ENCODE measurements at places on chromosomes 12 and 14.
A peak's percentile ranks its signal among the peaks of the same experiment; 100 is the strongest.

DNA sequence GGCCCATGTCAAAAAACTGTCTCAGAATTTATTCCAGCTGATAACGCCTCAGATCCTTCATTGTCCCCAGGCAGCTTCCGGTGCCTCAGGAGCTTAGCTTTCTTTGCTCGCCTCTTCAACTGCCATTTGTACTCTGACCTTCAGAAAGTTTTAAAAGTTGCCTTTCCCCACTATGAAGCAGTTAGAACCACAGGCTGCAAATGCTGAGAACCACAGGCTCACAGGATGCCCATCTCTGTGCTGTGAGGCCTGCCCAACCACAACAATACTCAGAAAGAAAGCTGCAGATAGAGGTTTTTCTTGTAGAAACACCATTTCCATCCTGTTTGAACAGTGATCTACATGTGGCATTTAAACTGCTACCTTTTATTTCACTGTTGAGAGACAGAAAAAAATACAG, 131.1 kb downstream of the PRKCH start:
- DNase-seq: peak; percentile 67

GRCh38 chr12:92614502-92614901, 88.3 kb upstream of the PLEKHG7 start:
- no peak for DNase-seq

- no peak for DNase-seq
Observed at GRCh38 chr14:91889477-91890211, 22.3 kb upstream of the TC2N start.

DNA sequence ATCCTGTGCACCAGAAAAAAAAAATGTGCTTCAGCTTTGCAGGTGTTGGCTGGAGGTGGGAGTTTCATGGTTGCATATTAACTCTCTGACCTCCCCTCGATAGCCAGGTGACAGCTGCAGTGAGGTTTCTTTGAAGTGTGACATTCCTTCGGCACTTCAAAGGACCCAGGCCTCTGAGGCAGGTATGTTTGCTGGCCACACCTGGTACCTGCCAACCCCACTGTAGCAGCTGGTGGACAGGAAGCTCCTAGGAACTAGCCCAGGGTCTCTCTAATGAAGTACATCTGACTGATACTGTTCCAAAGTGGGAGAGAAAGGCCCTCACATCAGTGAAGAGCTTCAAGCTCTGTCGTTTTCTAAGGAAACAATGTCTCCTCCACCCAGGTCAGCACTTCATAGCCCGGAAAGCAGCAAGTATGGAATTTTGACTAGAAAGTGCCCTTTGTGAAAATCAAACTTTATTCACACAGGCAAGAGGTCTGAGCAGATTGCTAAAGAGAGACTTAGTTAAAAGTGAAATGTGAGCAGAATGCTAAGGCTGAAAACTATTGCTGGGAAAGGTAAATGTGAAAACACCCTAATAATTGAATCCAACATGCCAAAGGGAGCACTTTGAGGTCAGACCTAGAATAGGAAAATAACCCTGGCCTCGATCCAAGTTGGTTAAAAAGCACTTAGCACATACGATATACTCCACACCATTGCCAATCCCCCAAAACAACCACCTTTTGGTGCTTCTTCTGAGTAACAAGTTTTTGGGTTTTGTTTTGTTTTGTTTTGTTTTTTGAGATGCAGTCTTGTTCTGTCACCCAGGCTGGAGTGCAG, 71.3 kb downstream of the PHLDA1 start:
- no peak for DNase-seq

- no peak for DNase-seq
Observed at GRCh38 chr14:76779221-76780057, 18.2 kb downstream of the VASH1 start.

DNA sequence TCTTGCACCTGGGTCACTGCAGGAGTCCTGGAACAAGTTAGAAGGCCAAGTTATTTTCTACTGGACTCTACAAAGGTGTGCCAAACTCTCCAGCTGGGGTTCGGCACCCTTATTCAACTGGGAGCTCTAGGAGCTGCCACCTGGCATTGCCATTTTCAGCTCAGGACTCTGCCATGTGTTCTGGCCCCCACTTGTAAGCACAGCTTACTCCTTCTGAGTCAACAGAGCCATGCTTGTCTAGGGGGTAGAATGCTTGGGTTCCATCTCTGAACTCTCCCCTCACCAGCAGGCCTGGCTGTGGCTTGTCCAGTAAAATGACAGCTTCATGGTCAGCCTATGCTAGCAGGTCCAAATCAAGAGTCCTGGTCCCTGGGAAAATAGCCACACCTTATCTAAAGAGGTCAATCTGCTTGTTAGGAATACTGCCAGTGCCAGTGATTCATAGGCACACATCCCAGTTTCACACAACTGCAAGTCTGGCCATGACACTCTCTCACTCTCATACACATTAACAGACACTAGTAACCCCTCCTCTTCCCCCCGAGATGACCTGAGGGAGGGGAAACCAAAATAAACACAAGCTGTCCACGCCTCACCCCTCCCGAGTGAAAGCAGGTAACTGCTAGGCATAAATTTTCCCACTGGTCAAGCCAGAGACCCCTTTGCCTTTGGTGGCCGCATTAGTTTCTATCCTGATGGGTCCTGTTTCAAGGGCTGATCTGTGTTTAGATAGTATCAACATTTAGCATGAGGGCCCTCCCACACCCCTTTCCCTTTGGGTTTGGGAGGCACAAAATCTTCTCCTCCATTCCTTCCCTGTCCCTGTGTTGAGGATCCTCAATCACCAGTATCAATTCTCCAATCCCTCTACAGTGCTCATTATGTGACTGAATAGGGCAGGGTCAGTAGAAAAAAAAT, 182.3 kb upstream of the GZMB start:
- DNase-seq: no peak

DNA sequence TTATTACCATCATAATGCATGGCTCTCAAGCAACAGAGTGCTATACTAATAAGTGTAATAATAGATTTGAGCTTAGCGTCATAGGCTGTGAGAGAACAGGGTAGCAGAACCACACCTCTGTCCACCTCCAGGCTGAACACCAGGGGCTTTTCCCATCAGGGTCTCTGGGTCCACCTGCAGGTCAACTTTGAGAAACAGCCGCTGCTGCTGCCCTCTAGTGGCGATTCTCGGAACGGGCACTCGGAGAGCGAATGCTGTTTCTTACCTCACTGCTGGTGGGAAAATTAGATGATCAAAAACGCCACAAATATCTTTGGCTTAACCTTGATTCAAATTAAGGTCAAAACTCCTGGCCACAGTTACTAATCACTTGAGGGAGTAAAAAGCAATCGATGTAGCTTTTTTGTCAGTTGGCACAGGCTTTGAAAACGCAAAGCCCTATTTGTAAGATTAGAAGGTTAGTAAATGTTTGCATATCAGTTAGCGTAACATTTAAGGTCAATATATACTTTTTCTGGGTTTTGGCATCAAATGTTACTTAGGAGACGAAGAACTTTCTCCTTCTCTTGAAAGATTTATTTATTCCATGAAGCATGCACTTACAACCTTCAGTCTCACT, 127.9 kb upstream of the TMEM132D start:
- DNase-seq: peak; percentile 36

DNA sequence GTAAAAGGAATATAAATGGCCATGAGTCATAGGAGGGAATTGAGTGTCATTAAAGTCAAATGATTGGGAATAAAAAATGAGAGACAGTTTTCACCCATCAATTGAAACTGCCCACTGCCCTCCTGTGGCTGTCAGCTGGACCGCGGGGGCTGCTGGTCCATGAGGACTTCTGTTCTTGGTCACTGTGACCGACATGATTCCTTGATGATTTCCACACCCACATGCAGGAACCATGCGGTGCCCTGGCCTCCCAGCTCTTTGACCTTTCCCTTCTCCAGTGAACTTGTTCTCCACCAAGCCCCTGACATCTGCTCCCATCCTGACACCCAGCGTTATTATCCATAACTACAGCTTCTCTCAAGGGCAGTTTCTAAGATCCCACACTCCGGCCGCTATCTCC, 48.4 kb downstream of the C12orf75 start:
- no peak for DNase-seq

- DNase-seq: no peak
Observed at GRCh38 chr12:22101749-22102243, 55.8 kb downstream of the CMAS start.

DNA sequence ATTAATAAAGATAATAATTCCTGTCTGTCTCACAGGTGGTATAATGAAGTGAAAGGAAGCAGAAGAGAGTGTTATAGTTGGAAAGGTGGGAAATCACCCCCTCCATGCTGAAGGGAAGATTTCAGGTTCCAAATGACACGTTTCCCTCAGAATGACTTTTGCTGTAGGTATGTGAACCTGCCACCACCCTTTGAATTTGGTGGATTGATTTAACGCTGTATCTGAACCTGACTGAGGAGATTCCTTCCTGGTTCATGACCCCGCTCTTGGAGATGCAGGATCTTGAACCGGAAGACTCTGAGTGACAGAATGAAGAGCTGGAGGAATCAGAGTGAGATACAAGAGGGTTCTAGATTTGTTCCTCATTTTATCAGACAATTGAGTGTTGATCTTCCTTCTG, 20.3 kb upstream of the EMP1 start:
- no peak for DNase-seq

GRCh38 chr12:132071040-132071810, 72.9 kb downstream of the DDX51 start:
- DNase-seq: no peak

DNA sequence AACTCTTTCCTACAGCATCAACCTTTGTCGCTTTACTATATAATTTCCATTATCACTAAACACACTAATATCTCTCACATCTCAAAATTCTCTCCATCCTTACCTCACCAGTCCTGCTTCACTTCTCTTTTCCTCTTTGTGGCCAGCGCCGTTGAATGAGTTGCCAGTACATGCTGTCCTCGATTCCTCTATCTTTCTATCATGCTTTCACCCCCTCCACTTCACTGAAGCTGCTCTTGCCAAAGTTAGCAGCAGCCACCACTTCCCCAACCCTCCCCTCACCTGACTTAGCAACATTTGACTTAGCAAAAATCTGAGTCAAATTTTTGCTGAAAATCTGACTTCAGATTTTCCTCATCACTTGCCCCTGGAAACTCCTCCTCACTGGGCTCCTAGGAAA, 210.4 kb downstream of the ANO6 start:
- DNase-seq: no peak

- no peak for DNase-seq
Observed at GRCh38 chr14:51516706-51517395, 134.9 kb upstream of the FRMD6 start.

GRCh38 chr12:115650026-115650425, 627.5 kb downstream of the MED13L start:
- DNase-seq: no peak

GRCh38 chr12:104737791-104738301, 220.2 kb downstream of the SLC41A2 start:
- DNase-seq: no peak

- DNase-seq: no peak
Observed at GRCh38 chr12:121830134-121830533, 26.3 kb downstream of the SETD1B start.

DNA sequence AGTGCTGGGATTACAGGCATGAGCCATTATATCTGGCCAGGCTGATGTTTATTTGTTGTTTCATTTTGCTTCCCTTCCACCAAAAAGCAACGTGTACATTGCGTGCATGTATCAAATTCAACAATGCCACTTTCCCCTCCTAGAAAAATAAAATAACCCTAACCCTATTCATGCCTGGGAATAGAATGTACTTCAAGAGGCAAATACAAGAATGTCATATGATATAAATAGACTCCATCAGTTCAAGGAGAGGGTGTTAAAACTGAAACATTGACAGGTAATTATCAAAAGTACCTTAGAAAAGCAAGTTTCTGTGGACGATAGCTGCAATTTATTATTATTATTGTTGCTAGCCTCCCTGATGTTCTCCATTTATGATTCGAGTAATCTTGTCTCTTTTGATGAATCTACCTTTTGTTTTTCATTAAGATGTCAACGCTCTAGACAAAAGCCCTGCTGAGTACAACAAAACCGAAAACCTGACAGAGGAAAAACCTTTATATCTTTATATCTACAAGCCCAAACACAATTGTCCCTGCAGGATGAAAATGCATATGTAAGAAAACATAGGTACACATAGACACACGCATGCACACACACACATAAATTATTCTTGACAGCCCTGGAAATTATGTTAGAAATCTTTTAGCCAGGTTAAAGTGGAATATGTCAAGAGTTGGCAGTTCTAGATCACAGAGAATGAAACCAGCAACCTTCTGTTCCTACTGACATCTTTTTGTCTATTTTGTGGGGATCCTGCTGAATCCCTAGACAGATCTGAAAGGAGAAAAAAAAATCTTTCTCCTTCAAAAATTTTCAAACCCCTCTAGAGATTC, 98.9 kb downstream of the BTG1 start:
- DNase-seq: no peak

DNA sequence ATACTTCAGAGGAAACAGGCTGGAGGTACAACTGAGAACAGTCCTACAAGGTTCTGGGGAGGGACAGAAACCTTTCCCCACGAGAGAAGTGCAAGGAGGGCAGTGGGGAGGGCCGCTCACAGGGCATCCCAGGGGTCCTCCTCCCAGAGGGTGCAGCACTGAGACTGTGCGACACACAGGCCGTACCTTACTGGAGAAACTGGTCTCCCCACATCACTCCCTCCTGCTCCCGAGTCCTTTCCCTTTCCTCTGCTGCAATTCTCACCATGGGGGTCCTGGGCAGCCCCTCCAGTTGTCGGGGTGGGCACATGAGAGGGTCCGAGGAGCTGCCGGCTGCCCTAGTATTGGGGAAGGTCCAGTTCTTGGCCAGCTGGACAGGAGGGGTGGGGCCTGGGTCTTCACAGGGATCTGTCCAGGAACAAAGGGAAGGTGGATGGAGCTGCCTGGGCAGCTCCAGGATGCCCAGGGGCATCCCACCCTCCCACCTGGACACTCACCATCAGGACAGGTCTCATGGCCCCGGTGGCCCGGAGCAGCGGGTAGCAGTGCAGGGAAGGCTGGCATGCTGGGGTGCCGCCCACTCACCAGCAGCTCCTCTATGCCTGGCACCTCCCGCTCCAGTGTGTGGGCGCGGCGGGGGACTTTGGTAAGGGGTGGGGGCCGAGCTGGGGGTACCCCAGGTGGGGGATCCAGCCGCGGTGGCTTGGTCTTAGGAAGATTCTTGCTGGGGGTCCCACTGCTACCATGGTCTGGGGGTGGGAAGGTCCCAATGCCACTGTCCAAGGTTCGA, 35.8 kb downstream of the NCKAP5L start:
- DNase-seq: no peak

GRCh38 chr14:31993521-31993951, 83.6 kb upstream of the ARHGAP5 start:
- no peak for DNase-seq

DNA sequence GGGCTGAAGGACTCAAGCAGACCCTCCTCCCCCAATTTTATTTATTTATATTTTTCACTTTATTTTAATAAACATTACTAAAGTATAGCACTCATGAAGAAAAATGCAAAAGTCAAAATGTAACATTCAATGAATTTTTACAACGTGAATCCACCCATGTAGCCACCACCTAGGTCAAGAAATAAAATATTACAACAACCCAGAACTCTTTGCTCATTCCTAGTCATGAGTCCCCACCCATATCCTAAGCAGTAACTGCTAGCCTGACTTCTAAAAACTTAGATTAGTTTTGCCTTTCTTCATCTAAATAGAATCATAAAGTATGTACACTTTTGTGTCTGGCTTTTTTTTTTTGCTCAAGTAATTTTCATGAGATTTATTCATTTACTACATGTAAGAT, 86.9 kb upstream of the CRY1 start:
- DNase-seq: no peak

GRCh38 chr12:103560604-103561101, 26.4 kb upstream of the STAB2 start:
- no peak for DNase-seq

All from stimulated activated CD8-positive, alpha-beta memory T cell treated with anti-CD3 and anti-CD28 coated beads, Interleukin-7, amount 100 ng/mL, for 48 hours (primary cell).